ENCODE measurements at places on chromosomes 5 and 9.

- DNase-seq: peak; percentile 95
Measured at GRCh38 chr5:172903790-172904189, 55.4 kb upstream of the RPL26L1 start.

DNA sequence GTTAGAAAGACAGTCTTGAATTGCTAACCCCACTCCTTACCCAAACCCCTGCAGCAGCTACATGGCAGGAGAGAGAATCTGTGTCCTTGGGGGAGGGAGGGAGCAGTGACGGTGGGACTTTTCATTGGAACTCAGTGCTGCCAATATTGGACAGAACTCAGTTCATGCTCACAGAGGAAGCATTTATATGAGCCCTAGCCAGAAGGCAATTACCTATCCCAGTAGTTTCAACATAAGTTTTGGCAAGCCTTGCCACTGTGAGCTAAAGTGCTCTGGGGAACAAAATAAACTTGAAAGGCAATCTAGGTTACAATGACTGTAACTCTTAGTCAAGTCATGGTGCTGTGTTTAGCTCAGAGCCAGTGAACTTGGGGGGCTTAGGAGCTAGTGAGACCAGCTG is 1013.4 kb upstream of the COX7C start:
- no peak for DNase-seq

DNA sequence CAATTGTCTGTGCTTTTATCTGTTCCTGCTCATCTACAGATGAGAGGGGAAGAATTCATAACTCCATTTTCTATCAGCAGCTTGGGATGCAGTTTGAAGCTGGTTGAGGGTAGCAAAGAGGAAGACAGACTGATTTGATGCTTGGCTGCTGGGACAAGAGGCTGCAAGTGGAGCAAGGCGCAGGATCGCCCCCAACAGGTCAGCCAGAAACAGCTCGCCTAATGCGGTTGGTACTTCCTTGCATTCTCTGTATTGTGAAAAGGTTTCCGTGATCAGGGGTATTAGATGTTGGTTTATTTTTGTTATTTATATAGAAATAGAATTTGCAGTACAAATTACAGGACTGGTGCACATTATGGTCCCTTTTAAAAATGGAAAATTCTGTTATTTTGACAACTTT is 40.6 kb downstream of the ZNF883 start:
- peak; percentile 6 for DNase-seq

- no peak for DNase-seq
Measured at GRCh38 chr9:106528158-106528557, 334.8 kb upstream of the ZNF462 start.

GRCh38 chr5:151600069-151600665 is 9.0 kb upstream of the FAT2 start:
- DNase-seq: no peak

DNA sequence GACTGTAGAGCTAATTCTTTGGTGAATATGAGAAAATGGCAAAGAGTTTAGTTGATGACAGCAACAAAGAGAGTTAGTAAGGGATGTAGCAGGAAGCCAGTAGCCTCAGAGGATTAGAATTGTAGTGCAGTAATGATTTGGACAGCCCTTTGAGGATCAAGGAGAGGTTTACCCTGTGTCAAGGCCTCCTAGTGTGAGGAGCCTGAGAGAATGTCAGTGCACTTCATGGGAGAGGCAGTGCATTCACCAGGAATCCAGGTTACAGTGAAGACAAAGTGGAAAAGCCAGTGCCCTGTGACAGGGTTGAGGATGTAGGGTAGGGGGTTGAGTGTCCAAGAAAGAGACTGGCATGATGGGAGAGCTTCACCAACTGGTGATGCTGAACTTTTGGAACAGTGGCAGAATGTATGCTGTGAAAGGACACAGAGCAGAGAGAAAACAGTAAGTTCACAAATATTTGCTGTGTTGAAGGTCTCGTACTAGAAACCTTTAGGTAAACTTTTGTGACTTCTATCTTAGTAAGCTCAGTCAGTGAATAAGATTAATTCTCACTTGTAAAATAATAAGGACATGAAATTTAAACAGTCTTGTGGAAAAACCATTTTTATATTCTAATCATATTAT is 27.3 kb downstream of the NLN start:
- no peak for DNase-seq

DNA sequence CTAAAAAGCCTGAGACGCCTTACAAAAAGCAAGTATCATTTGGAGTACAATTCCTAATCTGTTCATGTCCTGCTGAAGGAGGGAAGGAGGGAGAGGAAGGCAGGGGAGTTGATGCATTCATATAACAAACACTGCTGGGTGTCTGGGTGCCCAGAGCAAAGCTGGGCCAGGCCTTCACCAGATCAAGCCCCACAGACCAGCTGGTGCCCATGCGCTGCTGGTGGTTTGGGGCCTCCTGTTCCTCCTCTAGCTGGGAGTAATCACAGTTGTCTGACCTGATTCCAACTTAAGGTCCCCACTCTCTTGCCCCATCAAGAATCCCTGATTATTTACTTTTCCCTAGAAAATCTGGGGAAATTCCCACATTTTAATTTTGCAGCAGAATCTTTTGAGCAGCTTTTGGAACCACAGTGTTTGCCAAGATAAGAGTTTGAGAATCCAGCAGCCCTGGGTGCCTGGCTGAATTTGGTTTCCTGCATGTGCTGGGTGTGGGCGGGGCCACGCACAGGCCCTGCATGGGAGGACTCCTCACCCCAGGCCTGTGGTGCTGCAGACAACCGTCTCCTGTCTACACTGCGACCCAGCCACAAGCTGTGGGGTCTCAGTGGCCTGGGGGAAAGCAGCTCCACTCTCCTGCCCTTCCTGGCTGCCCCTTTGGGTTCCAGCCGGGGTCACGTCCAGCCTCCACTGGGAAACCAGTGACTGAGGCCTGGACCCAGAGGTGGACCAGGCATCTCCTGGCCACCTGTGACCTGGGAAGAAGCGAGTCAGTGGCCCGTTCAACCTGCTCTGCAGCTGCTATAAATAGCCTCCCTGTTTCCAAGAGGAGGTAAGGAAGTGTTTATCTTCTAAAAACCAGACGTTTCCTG is 47.5 kb downstream of the NEURL1B start:
- DNase-seq: no peak

DNA sequence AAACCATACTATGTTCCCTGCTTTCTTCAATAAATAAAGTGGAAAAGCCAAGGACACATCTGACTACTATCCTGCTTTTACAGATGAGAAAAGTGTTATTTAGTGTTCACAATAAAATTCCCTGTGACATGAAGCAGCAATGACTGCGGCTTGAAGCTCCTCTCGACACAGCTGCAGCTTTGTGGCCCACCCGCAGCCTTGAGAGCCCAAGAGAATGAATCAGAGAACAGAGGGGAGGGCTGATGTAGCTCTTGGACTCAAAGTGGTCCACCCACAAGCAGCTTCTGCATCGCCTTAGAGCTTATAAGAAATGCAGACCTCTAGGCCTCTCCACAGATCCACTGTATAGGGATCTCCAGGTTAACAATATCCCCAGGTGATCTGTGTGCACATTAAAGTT is 181.3 kb upstream of the GNA14 start:
- no peak for DNase-seq

GRCh38 chr5:149860801-149861322 is 83.7 kb downstream of the PDE6A start:
- DNase-seq: peak; percentile 74

DNA sequence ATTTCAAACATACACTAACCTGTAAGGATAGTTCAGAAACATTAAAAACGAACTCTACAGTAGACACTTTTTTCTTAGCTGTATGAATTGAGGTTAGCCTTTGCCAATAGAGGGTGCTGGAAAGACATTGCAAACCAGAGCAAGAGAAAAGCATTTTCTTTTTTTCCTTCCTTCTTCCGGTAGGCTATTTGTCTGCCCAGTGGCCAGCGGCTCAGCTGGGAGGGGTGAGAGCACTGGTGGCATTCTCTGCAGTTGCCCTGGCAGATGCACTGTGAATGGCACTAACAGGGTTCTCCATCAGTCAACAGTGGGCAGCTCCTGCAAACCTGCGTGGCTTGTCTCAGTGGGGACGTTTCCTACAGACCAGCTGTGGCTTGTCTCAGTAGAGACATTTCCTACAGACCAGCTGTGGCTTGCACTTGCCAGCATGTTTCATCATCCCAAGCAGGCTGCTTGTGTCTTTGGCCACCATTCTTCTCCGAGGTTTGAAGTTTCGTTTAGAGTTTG is 984.5 kb upstream of the CDH18 start:
- peak; percentile 1 for DNase-seq

- no peak for DNase-seq
Measured at GRCh38 chr9:93257808-93258331, 73.9 kb downstream of the WNK2 start.

DNA sequence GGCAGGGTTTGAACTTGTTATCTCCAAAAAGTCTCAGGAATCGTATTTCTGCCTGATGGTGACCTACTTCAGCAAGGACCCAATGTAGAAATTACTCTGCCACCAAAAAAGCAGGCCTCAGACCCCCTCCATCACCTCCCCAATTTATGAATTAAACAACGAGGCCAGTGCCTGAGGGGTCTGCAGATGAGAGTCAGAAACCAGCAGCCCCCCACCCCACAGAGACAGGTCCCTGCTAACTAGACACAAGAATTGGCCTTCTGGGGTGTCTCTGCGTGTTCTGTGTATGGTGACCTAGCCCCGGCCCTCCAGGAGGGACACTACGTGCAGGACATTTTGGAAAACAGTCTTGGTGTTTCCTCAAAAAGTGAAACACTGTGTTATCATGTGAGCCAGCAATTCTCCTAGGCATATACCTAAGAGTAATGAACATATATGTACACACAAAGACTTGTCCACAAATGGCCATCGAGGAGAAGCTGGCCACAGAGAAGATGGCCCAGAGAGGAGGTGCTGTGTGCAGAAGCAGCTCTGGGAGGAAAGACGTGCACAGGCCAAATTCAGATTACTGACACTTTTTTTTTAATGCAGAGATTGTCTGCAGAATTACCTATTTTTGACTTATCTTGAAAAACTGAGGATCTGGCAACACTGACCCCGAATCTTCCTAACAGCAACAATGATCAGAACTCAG is 93.8 kb downstream of the ADAMTS2 start:
- no peak for DNase-seq

GRCh38 chr5:121628783-121629182 is 222.9 kb upstream of the FTMT start:
- DNase-seq: no peak

DNA sequence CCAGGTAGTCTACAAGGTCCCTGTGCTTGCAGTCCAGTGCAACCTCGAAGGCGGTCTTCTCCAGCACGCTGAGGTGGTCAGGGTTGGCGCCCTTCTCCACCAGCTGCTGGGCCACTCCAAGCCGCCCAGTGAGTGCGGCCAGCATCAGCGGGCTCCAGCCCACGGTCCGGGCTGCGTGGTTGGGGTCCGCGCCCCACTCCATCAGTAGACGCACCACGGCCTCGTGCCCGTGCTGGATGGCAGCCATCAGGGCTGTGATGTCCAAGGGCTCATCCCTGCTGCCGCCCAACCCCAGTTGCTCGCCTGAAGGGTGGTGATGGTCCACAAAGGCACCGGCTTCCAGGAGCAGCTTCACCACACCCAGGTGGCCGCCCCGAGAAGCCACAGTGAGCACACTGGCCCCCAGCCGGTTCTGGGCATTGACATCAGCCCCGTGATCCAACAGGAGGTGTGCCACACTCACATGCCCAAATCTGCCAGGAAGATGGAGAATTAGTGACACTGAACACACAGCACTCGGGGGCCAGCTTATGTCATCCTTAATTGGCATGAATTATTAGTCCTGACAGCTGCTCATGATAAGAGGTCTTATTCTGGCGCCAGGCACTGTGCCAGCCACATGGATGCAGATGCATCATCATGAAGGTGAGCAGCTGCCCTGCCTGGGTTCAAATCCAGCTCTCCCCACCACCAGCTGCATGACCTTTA is 6.1 kb downstream of the ANKS6 start:
- DNase-seq: no peak

GRCh38 chr9:24832307-24832706 is 286.6 kb upstream of the IZUMO3 start:
- no peak for DNase-seq

DNA sequence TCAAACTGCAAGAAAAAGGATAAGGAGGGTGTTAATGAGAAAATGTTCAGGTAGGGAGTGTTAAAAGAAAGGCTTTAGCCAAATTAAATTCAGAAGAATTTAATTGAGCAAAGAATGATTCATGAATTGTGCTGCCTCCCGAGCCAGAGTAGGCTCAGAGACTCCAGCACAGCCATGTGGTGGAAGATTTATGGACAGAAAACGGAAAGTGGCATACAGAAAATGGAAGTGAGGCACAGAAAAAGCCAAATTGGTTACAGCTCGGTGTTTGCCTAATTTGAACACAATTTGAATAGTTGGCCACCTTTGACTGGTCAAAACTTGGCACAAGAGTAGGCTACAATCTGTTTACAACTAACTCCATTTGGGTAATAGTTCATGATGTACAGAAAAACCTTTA is 9.6 kb upstream of the SLC30A5 start:
- no peak for DNase-seq

DNA sequence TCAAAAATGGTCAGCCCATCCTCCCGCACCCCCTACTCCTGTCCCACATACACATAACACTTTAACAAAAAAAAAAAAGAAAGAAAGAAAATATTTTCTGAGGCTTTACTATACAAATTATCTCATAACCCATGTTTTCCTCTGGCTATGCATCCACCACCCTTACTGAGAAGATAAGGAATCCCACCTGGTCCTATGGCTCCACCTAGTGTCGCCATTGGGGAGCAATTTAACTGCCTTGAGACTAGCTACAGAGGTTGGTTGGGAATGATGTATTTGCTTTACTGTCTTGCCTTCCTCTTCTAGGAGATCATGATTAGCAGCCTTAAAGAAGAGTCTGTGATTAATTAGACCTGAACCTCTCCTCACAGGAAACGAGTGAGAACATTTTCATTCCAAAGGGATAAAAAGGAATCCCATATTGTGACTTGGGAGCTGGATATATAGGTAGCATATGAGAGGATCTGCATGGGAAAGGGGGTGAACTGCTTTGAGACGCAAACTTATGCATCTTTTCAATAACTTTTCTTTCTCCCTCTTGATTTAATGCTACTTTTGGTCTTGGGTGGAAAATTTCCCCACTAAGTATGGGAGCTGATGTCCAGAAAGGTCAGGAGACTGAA is 77.7 kb upstream of the SELENOP start:
- peak; percentile 74 for DNase-seq

All from amniotic epithelial cell (primary cell).